ENCODE measurements at places on chromosomes 3 and 15.

- no peak for DNase-seq
Observed at GRCh38 chr15:35723120-35723847, 177.3 kb upstream of the DPH6 start.

- no peak for DNase-seq
Observed at GRCh38 chr3:179603831-179604230, 607 bp downstream of the MRPL47 start.

GRCh38 chr15:38463893-38464292 lies 10.0 kb downstream of the FAM98B start:
- no peak for DNase-seq

DNA sequence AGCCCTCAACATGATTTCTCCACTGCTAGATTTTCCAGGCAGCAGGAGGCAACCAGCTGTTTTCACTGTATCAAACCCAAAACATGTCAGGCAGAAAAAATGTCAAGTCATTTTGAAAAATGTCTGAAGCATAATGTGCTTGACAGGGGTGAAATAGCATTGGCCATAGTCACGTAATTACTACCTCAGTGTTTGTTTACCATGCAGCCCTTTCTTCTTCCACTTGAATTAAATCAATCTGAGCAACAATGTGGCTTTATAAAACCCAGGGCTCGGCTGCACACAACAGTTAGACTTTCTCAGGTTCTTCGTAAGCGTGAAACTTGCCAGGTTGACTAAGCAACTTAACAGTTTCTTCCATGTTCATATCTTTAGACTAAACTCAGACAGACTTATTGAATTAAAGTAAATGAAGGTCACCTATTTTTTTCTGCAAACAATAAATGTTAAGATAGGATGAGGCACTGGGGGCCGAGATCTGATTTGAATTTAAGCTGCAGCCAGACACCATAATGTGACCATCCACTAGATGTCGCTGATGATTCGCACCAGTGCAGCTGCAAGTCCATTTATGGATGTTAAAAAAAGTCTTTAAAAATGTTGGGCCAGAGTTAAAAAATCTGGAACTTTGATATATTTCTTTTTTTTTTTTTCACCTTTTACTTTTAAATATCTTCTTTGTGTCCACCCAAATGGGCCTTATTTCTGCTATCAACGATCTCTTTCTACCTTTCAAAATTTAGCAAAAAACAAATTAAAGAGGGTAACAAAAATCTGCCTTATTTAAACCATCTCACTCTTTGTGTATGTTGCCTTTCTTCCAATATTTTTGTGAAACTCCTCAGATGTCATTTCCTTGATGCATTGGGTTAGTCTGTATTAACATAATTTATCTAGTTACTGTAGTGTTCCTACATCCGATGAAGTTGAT lies 305.9 kb downstream of the CACNA2D3 start:
- peak; percentile 34 for DNase-seq

DNA sequence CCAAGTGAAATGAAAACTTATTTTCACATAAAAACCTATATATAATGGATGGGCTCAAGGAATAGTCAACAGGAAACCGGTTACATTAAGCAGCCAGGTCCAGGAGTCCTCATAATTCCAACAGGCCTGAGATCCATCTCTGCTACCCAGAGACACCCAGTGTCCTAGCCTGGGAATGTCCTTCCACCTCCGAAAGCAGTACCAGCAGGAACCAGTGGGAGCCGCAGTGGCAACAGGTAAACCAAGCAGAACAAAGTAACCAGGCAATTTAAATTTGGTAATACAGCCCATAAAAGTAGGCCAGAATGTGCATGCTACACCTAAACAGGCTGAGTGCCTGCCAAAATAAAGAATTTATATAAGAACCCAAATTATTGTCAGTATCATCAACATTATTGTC lies 195.6 kb downstream of the ZBBX start:
- DNase-seq, result no peak

DNA sequence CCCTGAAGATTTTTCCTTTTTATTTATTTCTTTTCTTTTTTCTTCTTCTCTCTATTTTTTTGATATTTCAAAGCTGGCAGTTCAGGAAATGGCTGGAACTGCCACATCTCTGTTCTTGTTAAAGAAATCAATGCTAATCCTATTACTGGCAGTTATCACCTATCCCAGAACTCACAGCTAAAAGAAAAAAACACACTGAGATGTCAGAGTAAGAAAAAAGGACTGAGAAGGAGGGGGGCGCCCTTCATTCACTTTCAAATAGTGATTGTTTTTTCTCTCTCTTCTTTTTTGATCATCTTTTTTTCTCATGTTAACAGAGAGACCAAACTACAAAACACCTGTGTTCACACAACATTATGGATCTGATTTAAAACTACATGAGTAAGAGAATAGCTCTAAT lies 337.1 kb downstream of the IL20RB start:
- no peak for DNase-seq

DNA sequence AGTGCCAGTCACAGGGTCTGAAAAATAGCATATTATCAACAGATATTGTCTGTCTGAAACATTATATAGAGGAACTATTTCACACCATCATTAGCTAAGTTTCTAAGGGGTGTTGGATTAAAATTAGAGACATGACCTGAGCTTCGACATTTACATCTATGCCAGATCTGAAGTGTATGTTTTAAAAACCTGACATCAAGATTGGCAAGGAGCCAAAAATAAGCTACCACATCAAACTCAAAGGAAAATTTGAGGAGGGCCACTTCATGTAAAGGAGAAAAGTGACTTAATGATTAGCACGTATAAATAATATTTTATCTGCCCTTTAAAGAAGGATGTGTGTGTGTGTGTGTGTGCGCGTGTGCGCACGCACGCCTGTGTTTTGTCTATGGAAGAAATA lies 752.0 kb upstream of the GRM7 start:
- no peak for DNase-seq

DNA sequence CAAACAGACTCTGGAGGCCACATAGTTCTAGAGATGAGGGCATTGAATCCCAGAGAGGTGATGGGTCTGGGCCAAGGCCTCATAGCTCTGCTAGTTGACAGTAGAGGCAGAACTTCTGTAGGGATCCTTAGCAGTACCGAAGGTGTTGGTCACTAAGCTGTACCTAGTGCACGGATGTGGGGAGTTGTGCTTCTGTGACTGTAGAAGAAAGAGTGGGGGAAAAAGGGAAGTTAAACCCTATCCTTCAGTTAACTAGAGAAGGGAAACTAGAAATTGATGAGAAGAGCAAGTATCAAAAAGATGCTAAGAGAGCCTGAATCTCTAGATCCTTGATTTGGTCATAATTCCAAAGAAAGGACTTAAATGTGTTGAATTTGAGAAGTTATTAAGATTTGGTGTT lies 186.7 kb downstream of the NFKBIZ start:
- no peak for DNase-seq

- DNase-seq, result no peak
Observed at GRCh38 chr3:16240229-16241023, 24.3 kb downstream of the DPH3 start.

- no peak for DNase-seq
Observed at GRCh38 chr3:52291508-52292181, 4.0 kb downstream of the GLYCTK start.

DNA sequence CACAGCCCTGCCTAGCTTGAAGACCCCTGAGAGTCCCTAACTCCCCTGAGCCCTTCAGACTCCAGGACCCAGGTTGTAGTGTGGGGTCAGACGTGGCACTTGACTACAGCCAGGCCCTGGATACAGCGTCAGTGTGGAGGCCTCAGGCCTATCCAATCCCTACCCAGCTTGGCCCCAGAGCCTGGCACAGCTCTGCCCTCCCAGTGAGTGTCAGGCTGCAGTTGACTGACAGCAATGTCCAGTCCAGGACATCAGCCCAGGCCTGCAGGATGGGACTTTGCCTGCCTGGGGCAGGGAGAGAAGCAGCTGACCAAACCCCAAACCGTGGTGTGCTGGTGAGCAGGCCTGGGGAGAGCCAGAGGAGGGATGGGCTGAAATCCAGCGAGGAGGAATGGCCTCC lies 27.3 kb downstream of the KLF13 start:
- DNase-seq, result no peak

DNA sequence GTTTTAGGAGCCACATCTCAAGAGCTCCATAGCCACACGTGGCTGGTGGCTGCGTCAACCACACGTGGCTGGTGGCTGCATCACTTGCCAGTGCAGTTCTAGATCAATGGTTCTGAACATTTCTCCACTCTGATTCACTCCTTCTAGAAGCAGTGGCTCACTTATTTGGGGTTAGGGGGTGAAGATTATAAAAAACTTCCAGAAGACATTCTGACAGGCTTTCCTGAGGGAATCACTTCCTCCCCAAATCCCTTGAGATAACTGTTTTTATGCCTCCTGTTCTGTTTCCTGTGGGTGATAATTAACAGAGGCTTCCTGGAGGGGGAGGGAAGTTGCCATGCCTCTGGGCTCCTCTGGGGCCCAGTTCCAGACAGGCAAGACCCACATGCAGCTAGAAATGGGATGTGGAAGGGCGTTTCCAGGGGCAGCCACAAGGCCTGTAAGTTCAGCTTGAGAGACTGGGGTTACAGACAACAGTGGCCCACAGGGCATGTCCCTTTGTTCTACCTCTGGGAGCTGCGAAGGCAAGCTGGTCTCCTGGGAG lies 23.6 kb downstream of the HEG1 start:
- no peak for DNase-seq

DNA sequence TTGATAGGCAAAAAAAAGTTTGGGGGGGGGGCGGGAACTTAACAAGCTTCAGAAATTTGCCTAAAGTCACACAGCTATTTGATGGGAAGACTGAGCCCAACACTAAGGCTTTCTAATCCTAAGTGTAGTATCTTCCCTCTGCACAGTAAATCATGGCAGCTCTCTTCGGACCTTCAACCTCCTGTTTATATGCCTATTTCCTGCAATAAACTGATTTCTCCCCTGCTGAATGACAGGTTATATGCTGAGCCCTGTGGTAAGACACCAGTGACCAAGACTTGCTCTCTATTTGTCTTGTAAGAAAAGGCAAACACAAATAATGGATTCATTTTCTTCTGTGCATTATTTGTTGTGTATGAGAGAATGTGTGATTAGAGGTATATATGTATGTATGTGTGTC lies 355.8 kb upstream of the ARRDC4 start:
- DNase-seq, result no peak

GRCh38 chr15:42065033-42065432 lies 29.3 kb downstream of the PLA2G4D start:
- no peak for DNase-seq

GRCh38 chr15:50702762-50703334 lies 16.3 kb upstream of the TRPM7 start:
- no peak for DNase-seq

GRCh38 chr15:88714782-88715372 lies 76.1 kb downstream of the ISG20 start:
- no peak for DNase-seq

- no peak for DNase-seq
Observed at GRCh38 chr15:78322243-78322642, 17.9 kb upstream of the CRABP1 start.

GRCh38 chr15:29123171-29123570 lies 146.5 kb downstream of the NSMCE3 start:
- no peak for DNase-seq

- DNase-seq, result no peak
Observed at GRCh38 chr15:47987908-47988532, 132.8 kb upstream of the SLC24A5 start.

DNA sequence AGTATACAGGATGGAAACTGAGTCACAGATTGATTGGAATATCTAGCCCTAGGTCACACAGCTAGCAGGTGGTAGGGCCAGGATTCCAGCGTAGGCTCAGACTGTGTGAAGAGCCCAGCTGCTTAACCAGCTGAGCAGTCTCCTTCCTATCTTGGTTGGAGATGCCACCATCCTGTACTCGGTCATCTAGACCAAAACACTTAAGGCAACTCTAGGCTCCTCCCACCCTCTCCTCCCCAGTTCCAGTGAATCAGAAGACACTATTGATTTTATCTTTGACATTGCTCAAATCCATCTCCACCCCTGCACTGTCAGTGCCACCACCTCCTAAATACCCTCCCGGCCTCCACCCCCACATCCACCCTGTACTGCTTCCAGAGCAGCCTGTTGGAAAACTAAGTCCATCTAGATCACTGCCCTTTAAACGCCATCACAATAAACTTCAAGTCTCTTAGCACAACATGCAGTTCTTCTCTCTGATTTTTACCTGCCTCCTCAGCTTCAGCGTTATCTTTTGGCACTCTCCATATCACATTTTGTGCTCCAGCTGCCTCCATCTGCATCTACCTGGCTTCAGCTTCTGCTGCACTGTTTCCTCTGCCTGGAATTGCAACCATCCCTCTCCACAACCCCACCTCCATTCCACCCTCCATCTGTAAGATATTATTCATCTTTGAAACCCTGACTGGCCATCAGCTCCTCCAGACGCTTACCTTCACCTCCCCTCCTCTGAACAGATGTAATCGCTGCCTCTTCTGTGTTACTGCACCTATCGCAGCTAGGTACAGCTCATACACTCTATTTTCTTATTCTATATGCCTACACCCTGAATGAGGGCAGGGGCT lies 86.8 kb upstream of the ACP3 start:
- DNase-seq, result no peak

DNA sequence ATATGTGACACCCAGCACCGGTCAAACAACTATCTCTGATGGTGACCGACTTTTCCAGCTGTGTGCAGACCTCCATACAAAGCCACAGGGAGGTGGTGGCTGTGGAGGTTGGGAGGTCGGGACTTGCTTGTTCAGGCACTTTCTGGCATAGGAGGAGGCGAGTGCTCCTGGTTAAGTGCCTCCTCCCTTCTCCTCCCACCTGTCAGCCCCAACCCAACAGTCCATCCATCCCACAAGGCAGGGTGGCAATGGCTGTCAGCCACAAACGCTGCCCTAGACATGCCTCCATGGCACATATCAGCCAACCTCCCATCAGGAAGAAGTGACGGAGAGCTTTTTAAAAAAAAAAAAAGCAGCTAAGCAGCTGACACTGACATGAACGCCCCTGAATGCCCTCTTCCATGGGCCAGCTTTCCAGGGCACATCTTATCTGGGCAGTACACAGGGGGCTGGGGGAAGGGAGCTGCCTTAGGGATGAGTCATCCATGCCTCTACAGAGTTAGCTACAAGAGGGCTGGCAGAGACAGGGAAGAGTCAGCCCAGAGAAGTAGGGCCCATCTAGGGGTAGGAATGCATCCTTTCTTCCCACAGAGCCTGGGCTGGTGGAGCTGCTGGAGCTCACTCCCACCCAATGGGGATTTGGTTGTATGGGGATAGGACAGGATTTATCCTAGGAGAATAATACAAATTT lies 41.2 kb downstream of the CCDC12 start:
- no peak for DNase-seq

Measured in CD4-positive, alpha-beta T cell (primary cell).